ENCODE measurements at places on chromosomes 5 and 9. TPM values are rescaled to one million over a fixed set of nuclear protein-coding genes. Genes with fewer than 3 reads are reported as not detected.

- DNase-seq, result no peak
These were observed 71.4 kb upstream of the CPEB4 start for GRCh38 chr5:173816728-173817127.

GRCh38 chr5:32713361-32713769 is 2.2 kb downstream of the NPR3 start:
- DNase-seq, result no peak

GRCh38 chr5:174699131-174699530 is 25.3 kb upstream of the MSX2 start:
- DNase-seq, result no peak

DNA sequence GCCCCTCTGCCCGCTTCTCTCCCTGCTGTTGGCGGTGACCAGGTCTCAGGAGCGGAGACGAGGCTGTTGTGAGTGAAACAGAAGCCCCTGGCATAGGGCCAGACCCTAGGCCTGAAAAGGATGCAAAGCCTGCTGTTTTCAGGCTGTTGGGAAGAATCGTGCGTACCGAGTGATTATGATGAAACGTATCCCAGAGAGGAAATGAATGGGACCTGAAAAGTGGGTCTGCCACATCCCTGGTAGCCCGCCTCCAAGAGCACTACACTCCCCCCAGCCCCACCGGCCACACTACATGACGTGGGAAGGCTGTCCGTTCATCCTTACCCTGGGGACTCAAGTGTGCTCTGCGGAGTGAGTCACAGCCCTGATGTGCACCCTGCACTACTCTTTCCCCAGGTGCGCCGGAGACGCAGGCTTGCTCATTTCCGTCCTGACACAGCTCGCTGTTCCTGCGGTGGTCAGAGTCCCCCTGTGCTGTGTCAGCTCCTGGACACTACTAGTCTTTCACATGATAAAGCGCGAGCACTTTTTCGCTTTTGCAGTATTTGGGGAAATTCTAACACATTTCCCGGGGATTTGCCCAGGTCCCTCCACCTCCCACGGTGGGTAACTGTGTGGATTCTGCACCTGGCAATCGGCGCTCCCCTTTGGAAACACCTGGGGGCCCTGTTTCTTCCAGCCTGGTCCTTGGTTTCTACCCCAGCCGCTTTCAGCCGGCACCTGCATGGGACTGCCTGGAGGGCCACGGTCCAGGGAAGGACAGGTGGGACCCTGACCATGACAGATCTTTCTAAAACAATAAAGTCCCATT is 91.5 kb downstream of the ANKRD33B start:
- DNase-seq, result no peak

Gene PCDHB7
- total RNA-seq, result 2.8 TPM

DNA sequence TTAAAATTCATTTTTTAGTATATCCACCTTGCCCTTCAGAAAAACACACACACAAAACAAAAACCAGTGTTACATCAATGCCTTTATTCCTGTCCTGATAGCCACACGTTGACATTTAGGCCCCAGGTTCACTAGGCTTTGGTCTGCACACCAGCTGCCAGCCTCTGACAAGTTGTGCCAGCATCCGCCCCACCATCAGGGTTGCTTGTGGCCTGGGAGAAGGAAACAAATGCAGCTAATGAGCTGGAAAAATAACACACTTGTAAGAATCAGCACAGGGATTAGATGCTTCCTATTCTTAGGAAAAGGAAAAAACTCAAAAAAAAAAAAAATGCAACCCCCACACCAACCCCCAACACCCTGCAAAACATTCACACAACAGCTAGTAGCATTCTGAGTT is 404.0 kb upstream of the GRIA1 start:
- DNase-seq, result no peak

DNA sequence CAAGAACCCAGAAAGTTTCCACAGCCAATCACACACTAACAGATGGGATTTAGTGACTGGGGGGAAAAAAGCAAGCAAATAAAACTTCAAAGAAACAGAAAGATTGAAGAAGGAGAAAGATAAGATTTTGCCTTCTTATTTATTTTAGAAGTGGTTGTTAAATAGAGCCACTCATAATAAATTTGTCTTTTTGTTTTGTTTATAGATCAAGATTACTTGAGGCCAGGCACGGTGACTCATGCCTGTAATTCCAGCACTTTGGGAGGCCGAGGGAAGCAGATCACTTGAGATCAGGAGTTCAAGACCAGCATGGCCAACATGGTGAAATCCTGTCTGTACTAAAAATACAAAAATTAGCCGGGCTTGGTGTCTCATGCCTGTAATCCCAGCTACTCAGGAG is 94.9 kb upstream of the RANBP3L start:
- DNase-seq, result no peak

Gene C9orf152
- 27.6 TPM for total RNA-seq

DNA sequence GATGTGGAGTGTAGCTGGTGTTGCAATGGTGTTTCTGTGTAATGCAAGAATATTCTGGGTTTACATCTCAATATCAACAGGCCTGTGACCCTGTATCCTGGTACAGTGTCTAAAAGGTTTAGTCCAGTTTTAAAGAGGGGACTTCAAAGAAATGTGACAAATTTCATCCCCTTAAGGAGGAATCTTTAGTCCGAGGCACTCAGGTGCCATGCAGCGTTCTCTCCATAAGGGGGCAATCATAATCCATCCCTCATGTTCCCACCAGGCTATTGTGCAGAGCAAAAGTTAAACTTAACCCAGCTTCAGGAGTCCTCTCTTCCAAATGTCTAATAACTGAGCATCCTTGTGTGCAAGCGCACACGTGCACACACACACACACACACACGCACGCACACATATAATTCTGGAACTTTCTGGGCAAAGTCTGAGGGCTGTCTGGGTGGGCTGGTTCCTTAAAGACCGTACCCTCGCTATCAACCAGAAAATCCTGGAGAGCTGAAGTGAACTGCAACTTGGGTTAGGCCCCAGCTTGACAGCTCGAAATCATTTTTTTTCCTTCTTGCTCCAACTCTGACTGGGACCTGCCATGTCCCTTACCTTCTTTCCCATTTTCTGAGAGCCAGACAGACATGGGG is 46.0 kb downstream of the CRB2 start:
- DNase-seq, result no peak

GRCh38 chr5:116068028-116068632 is 16.7 kb upstream of the COMMD10 start:
- DNase-seq, result no peak

- DNase-seq, result peak; percentile 91
These were observed 1.3 kb upstream of the ERBIN start for GRCh38 chr5:65925044-65925600.

Gene SPINK13
- not detected for total RNA-seq

Gene OR1J2
- not detected for total RNA-seq

Gene KCNN2
- 2.1 TPM for total RNA-seq

All from upper lobe of right lung (tissue), 1 donor.